Bronchial smooth muscle cell (primary cell): ENCODE measurements at places on chromosomes 2 and 18. TPM values are rescaled to one million over a fixed set of nuclear protein-coding genes. Genes with fewer than 3 reads are reported as not detected.

Gene IL37
- total RNA-seq: not detected in 2 replicates

Gene ESPNL
- 0.60 and 2.7 TPM in 2 replicates for total RNA-seq

Gene ADCY3
- 41.9 and 67.2 TPM in 2 replicates for total RNA-seq

Gene SERPINB11
- total RNA-seq: not detected in 2 replicates

Gene PLGLB1
- total RNA-seq: 0.32 TPM in 1 of 2 replicates, not detected in the other

Gene MOCOS
- total RNA-seq: 2.2 and 4.3 TPM in 2 replicates

Gene GBX2
- not detected in 2 replicates for total RNA-seq

Gene CRYBA2
- not detected in 2 replicates for total RNA-seq
